Activated CD8-positive, alpha-beta memory T cell treated with anti-CD3 and anti-CD28 coated beads, Interleukin-2, amount 10 ng/mL, durations not matched to agents 7 days and 5 days (primary cell): ENCODE measurements at places on chromosomes 13 and 19. TPM values are rescaled to one million over a fixed set of nuclear protein-coding genes. Genes with fewer than 3 reads are reported as not detected.

Gene ZNF536
- total RNA-seq: not detected

Gene IFNL1
- total RNA-seq: 0.26 TPM

Gene ZNF442
- total RNA-seq: 0.55 TPM

Gene PEX11G
- 1.9 TPM for total RNA-seq

Gene PRKD2
- 187 TPM for total RNA-seq

- no peak for DNase-seq
- no peaks in the 10 kb centered on the region for H3K27me3 ChIP-seq
- no peak overlapping the region for H3K27ac ChIP-seq
- no peak overlapping the region for H3K4me3 ChIP-seq
- no peaks in the 10 kb centered on the region for H3K36me3 ChIP-seq
These were observed 182.1 kb downstream of the POSTN start for GRCh38 chr13:37416291-37417059.

DNA sequence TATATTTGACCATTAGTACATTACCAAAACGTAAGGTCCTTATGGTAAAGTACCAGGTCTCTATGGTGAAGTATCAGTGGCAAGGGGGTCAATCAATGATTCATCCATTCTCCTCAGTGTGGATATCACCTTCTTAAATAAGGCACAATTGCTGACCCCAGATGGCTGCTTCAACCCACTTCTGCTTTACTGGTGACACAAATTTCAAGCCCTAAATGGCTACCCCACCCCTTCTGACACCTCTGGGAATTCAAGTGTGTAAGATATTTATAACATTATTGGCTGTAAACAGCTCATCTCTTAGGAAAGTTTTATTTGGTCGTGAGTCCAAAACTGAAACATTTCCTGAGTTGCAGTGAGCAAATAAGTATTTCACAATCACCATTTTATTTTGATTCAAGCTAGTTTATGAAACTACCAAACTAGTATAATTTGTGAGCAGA is 7.9 kb upstream of the WBP4 start:
- H3K4me3 ChIP-seq: peak overlapping the region; percentile 14
- H3K27ac ChIP-seq: no peak overlapping the region
- H3K36me3 ChIP-seq: peaks cover 17% of the 10 kb centered on the region
- peaks cover 50% of the 10 kb centered on the region for H3K4me1 ChIP-seq
- no peaks in the 10 kb centered on the region for H3K27me3 ChIP-seq

- no peaks in the 10 kb centered on the region for H3K36me3 ChIP-seq
- no peak overlapping the region for H3K27ac ChIP-seq
- H3K4me3 ChIP-seq: no peak overlapping the region
- peaks cover 20% of the 10 kb centered on the region for H3K27me3 ChIP-seq
- H3K4me1 ChIP-seq: no peaks in the 10 kb centered on the region
- no peak for DNase-seq
These were observed 14.8 kb upstream of the DNAJC15 start for GRCh38 chr13:43008596-43008995.

DNA sequence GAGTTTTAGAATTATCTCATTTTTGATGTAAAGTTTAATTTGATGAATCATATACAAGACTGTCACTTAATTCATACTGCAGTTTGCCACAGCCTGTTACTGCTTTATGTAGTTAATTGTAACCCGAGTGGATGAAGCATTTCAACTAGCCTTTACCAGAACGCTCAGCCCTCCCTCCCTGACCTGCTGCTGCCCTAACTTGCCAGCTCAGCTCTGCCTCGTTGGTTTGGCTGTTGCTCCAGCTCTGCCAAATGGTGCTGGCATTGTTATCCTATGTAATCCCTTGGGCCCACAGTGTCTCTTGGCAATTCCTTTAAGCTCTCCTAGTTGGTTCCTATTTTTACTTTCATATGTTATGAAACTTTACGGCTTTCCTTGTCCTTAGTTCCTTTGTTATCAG is 113.3 kb downstream of the LMO7 start:
- no peak overlapping the region for H3K27ac ChIP-seq
- DNase-seq: no peak
- no peak overlapping the region for H3K4me3 ChIP-seq
- H3K36me3 ChIP-seq: peaks cover 4% of the 10 kb centered on the region
- no peaks in the 10 kb centered on the region for H3K27me3 ChIP-seq

DNA sequence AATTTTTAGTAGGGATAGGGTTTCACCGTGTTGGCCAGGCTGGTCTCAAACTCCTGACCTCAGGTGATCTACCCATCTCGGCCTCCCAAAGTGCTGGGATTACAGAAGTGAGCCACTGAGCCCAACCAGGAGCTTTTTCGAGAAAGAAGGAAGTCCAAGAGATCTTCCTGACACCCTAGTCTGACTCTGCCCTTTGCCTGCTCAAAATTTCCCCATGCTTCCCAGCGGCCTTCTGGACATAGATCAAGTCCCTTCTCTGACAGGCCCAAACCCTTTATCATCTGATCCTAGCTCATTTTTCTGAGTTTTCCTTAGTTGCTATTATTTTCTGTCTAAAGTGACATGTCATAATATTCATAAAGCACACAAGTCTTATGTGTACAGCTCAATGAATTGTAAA is 1.5 kb upstream of the BAX start:
- H3K4me3 ChIP-seq: no peak overlapping the region
- peaks cover 33% of the 10 kb centered on the region for H3K4me1 ChIP-seq
- peaks cover 29% of the 10 kb centered on the region for H3K36me3 ChIP-seq

- no peak overlapping the region for H3K27ac ChIP-seq
- H3K4me1 ChIP-seq: no peaks in the 10 kb centered on the region
- no peaks in the 10 kb centered on the region for H3K27me3 ChIP-seq
- H3K36me3 ChIP-seq: no peaks in the 10 kb centered on the region
These were observed 724.4 kb upstream of the SLITRK5 start for GRCh38 chr13:86946734-86947133.

DNA sequence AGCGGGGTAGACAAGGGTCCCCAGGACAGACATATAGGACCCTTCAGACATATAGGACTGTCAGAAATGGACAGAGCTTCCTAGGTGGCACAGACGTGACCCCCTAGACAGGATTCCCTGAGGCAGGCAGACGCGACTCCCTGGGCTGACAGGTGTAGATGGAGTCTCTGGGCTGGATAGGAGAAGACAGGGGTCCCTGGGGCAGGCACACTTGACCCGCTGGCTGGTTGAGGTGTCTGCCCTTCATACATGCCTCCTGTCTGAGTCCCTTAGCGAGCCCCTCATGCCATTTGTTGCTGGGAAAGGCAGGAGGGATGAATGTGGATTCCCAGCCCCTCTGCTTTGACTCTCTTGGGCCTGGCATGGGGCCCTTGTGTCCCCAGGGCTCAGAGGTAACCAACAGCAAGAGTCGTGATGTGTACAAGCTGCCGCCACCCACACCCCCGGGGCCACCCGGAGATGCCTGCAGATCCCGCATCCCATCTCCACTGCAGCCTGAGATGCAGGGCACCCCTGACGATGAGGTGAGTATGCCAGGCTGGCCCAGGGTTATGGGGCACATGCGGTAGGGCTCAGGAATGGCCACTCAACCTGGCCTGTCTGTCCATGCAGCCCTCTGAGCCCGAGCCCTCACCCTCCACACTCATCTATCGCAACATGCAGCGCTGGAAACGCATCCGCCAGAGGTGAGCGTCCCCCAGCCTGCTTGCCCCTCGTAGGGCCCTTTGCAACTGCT is 3.0 kb downstream of the HSPB6 start:
- peaks cover 6% of the 10 kb centered on the region for H3K36me3 ChIP-seq
- H3K27ac ChIP-seq: no peak overlapping the region
- H3K4me3 ChIP-seq: no peak overlapping the region

DNA sequence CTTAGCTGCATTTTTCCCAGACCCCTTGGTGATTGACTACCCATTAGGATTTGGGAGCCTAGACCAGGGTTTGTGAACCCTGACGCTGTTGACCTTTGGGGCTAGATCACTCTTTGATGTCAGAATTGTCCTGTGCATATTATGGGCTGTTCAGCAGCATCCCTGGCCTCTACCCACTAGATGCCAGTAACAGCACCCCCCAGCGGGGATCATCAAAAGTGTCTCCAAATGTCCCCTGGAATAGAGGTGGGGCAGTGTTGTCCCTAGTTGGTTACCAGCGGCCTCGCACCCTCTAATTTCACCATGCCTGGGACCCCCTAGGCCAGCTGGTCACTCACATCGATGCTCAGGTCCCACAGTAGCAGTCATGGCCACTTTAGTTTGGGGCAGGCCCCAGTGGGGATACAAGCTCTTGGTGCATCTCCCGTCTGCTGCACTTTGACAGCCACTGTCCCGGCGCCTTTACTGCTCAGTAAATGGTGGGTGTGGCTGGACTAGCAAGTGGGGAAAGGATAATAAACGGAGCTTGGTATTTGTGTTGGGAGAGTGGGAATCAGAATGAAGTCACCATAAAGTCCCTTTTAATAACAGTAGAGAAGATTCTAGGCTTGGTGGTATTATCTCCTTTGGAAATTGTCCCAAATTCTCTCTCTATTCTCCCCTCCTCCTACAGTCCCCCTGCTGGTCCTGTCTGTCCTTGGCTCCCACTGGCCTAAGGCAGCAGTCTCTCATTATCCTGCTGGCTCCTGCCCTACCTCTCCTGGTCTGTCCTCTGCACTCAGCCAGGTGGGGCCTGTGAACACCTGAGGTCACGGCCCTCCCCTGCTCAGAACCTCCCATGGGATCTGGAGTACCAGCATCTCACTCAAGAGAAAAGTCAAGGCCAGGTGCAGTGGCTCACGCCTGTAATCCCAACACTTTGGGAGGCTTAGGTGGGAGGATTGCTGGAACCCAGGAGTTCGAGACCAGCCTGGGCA is 80.6 kb downstream of the SIPA1L3 start:
- no peaks in the 10 kb centered on the region for H3K27me3 ChIP-seq
- H3K27ac ChIP-seq: peak overlapping the region; percentile 0
- H3K36me3 ChIP-seq: no peaks in the 10 kb centered on the region
- peaks cover 12% of the 10 kb centered on the region for H3K4me1 ChIP-seq
- no peak overlapping the region for H3K4me3 ChIP-seq
- no peak for DNase-seq

DNA sequence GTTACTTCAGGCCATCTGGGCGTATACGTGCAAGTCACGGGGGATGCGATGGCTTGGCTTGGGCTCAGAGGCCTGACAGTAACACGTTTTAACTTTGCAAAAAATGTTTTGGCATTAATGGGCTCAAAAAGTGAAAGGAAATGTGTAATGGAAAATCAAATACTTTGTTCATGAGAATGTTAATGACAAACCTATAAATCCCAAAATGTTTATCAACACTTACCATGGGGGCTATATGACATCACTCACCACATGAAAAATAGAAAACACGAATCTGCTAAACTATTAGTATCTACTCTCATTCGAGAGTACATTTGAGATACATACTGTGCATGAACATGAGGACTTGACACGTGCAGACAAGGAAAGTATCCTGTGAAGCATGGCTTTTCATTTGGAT is 91.7 kb downstream of the FAM216B start:
- no peaks in the 10 kb centered on the region for H3K36me3 ChIP-seq
- no peak for DNase-seq
- H3K4me1 ChIP-seq: peaks cover 10% of the 10 kb centered on the region
- H3K27ac ChIP-seq: no peak overlapping the region
- peaks cover 4% of the 10 kb centered on the region for H3K27me3 ChIP-seq

- no peaks in the 10 kb centered on the region for H3K36me3 ChIP-seq
- DNase-seq: no peak
- no peaks in the 10 kb centered on the region for H3K27me3 ChIP-seq
- no peak overlapping the region for H3K27ac ChIP-seq
These were observed 418.8 kb downstream of the GPC5 start for GRCh38 chr13:91817250-91817649.

- peaks cover 6% of the 10 kb centered on the region for H3K36me3 ChIP-seq
- no peaks in the 10 kb centered on the region for H3K27me3 ChIP-seq
- H3K27ac ChIP-seq: peak overlapping the region; percentile 98
- peaks cover 29% of the 10 kb centered on the region for H3K4me1 ChIP-seq
- peak overlapping the region; percentile 99 for H3K4me3 ChIP-seq
These were observed 157.9 kb downstream of the RNF17 start for GRCh38 chr13:24921881-24922280.

DNA sequence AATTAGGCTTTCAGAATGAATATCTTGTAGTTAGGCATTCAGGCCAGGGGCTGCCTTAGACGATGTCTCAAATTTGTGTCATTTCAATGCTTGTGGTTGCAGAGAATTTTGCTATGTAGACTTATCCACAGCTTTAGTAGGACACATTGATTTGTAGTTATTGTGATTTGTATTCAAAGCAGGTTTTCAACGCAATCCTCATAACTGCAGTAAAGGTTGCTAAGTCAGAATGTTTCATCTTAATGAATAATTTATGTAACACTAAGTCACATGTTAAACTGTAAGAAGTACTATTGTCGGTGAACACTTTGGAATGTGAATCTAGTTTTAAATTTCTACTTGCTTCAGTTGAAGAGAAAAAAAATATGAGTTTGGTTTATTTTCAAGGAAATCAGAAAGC is 1117.2 kb upstream of the SPRY2 start:
- no peak for DNase-seq
- H3K27me3 ChIP-seq: no peaks in the 10 kb centered on the region
- no peak overlapping the region for H3K27ac ChIP-seq

DNA sequence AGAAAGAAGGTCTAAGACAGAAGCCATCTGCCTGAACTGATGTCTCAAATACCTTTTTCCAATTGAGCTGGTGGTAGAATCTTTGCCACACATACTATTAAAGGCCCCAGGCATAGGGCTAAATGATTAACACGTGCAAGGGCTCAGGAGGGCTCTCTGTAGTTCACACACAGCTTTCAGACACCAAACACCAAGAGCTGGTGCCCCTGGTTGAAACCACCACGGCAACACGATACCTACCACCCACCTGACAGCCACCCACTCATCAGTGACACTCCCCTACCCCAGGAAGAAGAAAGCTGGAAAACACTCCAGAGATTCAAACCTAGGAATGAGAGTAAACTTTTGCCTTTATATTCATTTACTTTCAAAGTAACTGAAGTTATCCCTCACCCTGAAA is 26.8 kb downstream of the IRS2 start:
- no peak overlapping the region for H3K4me3 ChIP-seq
- no peaks in the 10 kb centered on the region for H3K36me3 ChIP-seq
- peaks cover 2% of the 10 kb centered on the region for H3K4me1 ChIP-seq
- no peak for DNase-seq
- H3K27ac ChIP-seq: no peak overlapping the region

DNA sequence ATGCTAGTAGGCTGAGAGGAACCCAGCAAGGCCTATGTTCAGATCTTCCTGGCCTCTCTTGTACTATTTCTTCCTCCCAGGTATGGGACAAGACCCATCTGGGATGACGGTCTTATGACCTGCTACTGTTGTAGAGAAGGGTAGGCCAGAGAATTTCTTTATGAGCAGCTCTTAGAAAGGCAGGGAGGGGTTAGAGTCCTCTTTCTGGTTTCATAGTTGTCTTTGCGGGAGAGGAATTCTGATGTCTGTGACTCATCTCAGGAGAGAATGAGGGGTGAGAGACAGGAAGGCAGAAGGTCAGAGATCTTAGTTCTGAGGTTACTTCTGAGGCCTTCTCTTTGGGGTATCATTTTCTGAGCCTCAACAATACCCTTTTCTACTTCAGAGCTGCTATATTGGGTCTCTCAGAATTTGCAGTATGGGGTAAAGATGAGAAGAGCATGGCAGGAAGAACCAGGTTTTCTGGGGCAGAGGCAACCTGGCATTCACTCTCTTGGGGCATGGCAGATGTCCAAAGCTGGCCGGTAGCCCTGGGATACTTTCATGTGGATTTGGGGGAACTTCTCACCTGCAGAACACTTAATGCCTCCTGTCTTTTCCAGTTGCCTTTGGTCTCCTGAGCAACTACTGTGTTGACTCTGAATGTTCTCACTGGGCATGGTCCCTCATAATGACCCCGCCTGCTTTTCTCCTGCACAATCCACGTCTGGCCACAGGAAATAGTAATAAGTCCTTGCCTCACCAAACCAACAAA is 154.4 kb downstream of the GGACT start:
- H3K4me3 ChIP-seq: peak overlapping the region; percentile 22
- H3K4me1 ChIP-seq: peaks cover 58% of the 10 kb centered on the region
- peaks cover 36% of the 10 kb centered on the region for H3K36me3 ChIP-seq
- peak; percentile 45 for DNase-seq
- peak overlapping the region; percentile 78 for H3K27ac ChIP-seq

- peaks cover 26% of the 10 kb centered on the region for H3K36me3 ChIP-seq
- peak; percentile 87 for DNase-seq
- H3K27me3 ChIP-seq: no peaks in the 10 kb centered on the region
- H3K4me1 ChIP-seq: peaks cover 34% of the 10 kb centered on the region
These were observed 933 bp downstream of the TFPT start for GRCh38 chr19:54114340-54115108.
